Hepatic stellate cell (primary cell): ENCODE measurements at places on chromosomes 3 and 15.

DNA sequence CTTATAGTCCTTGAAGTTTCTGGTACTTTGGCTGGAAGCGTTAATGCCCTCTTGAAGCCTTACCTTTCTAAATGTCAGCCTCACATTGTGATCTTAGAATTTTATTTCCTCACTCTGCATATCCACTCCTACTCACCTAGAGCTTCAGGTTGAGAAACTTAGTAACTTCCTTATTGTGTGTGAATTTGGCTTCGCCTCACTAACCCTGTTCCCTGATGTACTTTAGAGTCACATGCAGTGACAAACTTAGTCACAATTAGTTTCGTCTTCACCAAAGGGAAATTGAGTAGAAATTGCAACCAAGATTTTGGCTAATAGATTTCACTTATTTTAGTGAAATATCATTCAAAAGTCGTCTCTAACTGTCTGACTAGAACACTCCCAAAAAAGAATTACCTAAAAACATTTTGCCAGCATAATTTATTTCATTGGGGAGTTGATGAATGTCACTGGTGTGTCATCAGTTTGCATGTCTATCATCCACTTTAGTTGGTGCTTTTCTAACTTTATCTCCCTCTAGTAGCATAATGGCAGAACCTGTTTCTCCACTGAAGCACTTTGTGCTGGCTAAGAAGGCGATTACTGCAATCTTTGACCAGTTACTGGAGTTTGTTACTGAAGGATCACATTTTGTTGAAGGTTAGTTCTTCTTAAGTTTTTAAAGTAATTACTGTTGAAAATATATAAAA is 960 bp downstream of the MFN1 start:
- peak; percentile 16 for DNase-seq

GRCh38 chr3:109994853-109995252 is 657.5 kb upstream of the DPPA4 start:
- no peak for DNase-seq

DNA sequence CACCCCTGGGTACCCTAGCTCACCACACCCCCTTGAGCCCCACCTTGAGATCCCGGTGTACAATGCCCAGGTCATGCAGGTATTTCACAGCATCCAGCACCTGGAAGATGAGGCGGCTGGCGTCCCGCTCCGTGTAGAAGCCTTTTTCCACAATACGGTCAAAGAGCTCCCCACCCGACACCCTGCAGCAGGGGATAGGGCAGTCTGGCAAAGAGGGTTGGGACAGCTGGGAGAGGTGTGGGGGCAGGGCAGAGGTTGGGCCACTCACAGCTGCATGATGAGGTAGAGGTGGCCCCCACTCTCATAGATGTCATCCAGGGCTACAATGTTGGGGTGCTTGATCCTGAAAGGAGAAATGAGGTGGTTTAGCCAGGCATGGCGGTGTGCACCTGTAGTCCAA is 6.9 kb downstream of the CAMK1 start:
- no peak for DNase-seq

DNA sequence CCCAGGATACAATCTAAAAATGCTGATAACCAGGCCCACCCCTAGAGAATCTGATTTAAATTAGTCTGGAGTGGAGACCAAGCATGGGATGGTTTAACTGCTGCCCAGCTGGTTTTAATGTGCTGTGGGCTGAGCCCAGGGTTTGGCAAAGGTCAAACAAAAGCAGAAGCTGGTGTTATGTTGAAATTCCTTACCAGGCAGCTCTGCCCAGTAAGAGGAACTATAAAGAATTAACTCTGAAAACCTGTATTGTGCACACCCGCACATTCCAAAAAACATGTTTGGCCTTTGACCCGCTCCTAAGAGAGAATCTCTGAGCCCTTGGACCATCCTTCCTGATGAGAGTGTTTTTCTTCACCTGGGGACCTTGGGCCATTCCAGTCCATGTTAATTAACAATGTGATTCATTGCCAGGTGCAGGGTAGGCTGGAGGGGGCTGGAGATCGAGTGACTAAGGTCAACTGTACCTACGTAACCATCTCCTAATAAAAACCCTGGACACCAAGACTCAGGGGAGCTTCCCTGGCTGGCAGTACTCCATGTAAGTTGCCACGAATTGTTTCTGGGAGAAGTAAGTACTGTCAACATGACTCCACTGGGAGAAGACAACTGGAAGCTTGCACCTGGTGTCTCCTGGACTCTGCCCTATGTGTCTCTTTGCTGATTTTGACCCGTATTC is 10.9 kb downstream of the CCDC13 start:
- DNase-seq, result no peak
